ENCODE measurements at places on chromosomes 7 and 10.

DNA sequence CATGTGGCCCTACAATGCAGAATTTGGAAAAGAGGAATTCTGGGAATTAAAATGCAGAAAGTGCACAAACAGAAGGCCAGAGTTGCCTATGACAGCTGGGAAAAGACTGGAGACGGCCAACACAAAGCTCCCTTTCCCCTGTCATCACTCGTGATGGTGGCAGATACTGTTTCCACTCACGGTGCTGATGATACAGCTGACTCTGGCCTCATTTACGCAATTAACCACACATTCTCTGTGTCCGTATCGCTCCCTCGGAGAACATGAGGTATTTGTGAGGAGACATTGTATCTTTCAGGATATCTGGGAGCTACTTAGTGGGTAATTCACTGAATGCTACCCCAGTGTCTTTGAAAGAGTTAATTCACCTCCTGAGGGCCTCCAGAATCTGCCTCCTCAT lies 172.8 kb downstream of the TAX1BP1 start:
- no peak for DNase-seq

GRCh38 chr10:106978756-106979155 lies 185.8 kb downstream of the SORCS1 start:
- DNase-seq, result no peak

- DNase-seq, result no peak
Observed at GRCh38 chr7:45525057-45525456, 49.1 kb upstream of the ADCY1 start.

- DNase-seq, result no peak
Observed at GRCh38 chr10:90969947-90970673, 49.2 kb upstream of the ANKRD1 start.

GRCh38 chr10:119139464-119140067 lies 25.9 kb downstream of the SFXN4 start:
- no peak for DNase-seq

GRCh38 chr10:63294781-63295180 lies 161.7 kb downstream of the NRBF2 start:
- DNase-seq, result no peak

GRCh38 chr10:43808136-43808535 lies 159.5 kb upstream of the ZNF32 start:
- no peak for DNase-seq

- no peak for DNase-seq
Observed at GRCh38 chr10:63434866-63435854, 30.6 kb downstream of the JMJD1C start.

DNA sequence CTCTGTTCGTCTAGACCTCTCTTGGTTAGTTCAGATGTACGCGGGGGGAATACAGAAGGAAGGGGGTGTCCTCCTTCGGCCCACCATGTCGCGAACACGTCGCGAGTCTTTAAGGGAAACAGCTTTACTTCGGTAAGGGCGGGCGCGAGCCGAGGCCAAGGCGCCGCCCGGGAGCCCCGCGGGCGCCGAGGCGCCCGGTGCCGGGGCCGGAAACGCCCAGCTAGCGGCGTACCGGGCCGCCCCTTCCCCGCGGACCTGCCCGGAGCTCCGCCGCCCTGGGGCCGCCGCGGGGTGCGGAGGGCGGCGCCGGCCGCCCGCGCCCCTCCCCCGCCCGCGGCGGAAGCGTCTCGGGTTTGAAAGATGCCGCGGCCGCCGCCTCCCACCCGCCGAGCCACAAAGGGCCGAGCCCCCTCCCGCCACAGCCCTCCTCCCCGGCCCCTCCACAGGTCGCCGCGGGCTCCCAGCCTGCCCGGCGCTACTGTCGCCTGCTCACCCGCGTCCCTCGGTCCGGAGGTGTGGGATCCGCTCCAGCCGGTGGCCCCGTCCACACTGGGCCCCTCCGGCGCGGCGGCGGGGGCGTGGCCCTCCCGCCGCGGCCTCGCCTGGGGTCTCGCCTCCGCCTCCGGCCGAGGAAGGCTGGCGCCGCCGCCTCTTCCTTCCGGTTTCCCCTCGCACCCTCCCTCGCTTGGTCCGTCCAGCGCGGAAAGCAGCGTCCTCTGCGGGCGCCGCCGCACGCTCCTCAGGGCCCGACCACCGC lies at the start of gene KBTBD2:
Gene KBTBD2, minus strand, starts transcription at position 718 of the 757 bp plus-strand sequence. CDS start 12,156 bp downstream, outside the sequence.
- DNase-seq, result peak; percentile 95

DNA sequence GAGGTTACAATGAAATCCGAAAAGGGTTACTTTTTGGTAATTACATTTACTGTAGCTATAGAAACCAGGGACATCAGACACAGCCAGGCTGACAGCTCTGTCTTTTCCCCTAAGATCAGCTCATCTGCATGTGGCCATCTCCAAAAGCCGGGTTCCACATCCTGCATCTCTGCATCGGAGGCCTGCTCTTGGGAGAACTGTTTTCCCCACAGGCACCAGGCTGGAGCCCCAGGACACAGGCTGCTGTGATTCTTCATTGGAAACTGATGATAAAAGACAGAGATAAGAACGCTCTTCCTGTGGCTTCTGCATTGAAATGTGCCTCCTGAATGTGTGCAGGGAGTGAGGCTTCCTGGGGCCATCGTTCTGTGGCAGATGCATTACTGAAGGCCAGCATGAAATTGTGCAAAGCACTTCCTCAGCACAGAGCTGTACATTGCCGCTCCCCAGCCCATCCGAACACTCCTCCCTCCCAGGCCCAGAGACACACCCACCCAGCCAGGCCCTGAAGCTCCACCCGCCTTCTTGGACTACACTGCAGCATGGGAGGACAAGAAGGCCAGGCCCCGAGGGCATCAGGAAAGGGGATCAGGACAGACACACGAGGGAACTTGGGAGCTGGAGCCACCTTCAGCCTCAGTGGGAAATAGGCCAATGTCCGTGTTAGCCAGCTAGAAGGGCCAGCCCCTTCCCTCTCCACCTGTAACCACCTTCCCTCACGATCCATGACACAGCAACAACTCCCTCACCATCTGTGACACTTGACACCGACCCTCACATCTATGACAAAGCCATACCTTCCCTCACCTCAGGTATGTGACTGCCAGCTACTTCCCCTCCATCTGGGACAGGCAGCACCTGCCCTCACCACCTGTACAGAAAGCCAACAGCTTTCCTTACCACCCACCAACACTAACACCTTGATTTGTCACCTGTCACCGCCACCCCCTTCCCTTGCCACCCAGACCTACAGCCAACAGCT lies 113.2 kb downstream of the GRID1 start:
- no peak for DNase-seq

GRCh38 chr7:73366990-73367389 lies 39.0 kb downstream of the FKBP6 start:
- no peak for DNase-seq

- DNase-seq, result peak; percentile 40
Observed at GRCh38 chr10:88071879-88072278, 208.5 kb downstream of the PTEN start.

- no peak for DNase-seq
Observed at GRCh38 chr7:44881610-44882009, 3.7 kb downstream of the PURB start.

DNA sequence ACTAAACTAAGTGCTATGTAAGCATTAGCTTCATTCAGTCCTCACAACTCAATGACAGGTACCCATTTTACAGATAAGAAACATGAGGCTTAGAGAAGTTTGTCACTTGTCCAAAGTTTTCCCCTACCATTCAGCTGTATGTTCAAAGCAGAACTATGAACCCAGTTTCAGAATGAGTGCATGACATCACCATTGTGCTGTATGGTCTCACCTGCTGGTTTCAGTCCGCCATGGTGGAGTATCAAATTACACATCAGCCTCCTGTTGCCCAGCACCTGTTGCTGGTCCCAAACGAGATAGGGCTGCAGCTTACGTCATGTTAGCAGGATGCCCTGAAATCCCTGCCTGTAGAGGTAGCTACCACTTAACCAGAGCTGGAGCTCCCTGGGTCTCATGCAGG lies 95.0 kb downstream of the DYNC1I1 start:
- DNase-seq, result no peak

DNA sequence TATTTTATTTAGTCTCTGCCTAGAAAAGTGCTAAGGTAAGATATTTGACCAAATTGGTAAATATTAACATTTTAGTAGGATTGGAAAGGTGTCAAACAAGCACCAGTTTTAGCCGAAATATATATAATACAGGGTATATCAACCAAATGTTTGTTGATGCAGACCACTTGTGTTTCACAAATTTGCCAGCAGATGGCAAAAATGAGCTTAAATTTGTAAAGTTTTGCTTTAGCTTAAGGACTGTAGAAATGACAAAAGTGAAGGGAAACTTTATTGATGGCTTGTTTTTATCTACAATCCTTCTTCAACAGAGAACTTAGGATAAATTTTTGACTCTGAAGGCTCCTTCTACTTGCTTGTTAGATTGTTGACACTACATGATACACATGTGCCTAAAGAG lies 4.8 kb upstream of the POLR1F start:
- no peak for DNase-seq

DNA sequence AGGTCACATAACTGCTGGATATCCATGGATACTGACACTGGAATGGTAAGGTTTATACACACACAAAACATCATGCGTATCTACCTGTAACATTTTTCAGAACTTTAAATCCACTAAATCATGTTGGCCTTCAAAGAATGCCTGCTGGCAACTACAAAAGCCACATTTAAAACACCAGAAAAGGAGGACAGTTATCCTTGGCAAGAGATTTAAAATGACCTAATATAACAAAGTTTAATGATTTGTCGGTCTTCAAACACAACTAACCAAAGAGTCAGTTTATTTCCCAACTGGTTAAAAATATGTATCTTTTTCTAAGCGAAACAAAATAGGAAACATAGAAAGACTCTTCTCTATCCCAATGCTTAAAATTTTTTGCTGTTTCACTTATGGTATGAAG lies 24.0 kb downstream of the WAPL start:
- no peak for DNase-seq

- no peak for DNase-seq
Observed at GRCh38 chr7:5077740-5078139, 32.1 kb downstream of the RBAK start.

GRCh38 chr7:99693427-99694200 lies 13.8 kb upstream of the CYP3A5 start:
- no peak for DNase-seq

DNA sequence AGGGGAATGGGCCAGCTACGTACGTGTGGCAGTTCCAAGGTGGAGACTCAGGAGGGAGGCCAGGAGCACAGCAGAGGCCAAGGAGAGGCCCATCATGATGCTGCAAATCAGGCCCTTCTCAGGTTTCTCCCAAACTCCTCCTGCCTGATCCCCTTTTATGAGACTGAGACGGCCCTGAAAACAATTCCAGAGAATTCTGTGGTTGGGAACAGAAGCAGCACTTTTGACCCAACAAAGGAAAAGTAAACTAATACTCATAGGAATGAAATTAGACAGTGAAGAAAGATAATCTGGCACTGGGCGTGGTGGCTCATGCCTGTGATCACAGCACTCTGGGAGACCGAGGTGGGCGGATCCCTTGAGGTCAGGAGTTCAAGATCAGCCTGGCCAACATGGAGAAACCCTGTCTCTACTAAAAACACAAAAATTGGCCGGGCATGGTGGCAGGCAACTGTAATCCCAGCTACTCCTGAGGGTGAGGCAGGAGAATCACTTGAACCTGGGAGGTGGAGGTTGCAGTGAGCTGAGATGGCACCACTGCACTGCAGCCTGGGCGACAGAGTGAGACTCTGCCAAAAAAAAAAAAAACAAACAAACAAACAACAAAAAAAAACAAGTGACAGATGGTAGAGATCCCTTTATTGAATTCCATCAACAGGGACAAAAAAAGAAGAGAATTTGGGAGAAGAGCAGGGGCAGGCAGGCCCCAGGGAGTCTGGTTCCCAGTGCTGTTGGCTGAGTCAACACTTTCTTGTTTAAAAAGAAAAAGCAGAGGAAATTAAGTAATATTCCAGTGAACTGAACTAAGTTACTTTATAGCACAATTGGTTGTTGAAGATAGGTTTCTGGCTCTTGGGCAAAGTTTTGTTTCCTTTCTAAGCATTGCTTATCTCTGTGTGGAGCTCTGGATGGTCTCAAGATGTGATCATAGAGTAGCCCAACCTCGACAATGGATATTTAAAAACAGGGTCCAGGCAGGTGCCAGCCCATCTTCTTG lies at the start of gene CCL26:
Gene CCL26, minus strand, starts transcription at position 131 of the 997 bp plus-strand sequence. Its CDS starts 35 bp downstream, at position 96.
- DNase-seq, result peak; percentile 86

- DNase-seq, result no peak
Observed at GRCh38 chr7:71937840-71938371, 474.2 kb downstream of the CALN1 start.

GRCh38 chr7:111229916-111230315 lies 139.0 kb downstream of the LRRN3 start:
- no peak for DNase-seq

DNA sequence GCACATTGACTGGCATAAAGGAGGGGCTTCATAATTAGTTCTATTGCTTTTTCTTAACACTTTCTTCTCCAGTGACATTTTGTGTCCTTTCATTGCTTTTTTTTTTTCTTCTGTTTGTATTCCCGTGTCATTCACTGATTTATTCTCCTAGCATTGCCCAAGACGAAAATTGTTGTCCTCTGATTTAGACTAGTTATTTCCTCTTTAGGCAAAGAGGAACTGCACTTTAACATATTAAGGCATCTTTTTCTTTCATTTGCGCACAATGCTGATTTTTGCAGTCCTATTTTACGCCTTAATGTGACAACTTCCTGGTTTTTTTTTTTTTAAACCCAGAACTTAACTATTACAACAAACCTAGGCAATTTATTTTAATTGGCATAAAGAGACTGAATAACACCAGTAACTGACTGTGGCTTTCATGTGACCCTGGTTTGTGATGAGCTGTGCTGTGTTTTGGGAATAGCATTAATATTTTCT lies 39.7 kb downstream of the ARID5B start:
- DNase-seq, result no peak

- DNase-seq, result no peak
Observed at GRCh38 chr10:117224881-117225280, 16.0 kb upstream of the SLC18A2 start.

GRCh38 chr7:97973206-97973658 lies 16.8 kb downstream of the OCM2 start:
- no peak for DNase-seq

DNA sequence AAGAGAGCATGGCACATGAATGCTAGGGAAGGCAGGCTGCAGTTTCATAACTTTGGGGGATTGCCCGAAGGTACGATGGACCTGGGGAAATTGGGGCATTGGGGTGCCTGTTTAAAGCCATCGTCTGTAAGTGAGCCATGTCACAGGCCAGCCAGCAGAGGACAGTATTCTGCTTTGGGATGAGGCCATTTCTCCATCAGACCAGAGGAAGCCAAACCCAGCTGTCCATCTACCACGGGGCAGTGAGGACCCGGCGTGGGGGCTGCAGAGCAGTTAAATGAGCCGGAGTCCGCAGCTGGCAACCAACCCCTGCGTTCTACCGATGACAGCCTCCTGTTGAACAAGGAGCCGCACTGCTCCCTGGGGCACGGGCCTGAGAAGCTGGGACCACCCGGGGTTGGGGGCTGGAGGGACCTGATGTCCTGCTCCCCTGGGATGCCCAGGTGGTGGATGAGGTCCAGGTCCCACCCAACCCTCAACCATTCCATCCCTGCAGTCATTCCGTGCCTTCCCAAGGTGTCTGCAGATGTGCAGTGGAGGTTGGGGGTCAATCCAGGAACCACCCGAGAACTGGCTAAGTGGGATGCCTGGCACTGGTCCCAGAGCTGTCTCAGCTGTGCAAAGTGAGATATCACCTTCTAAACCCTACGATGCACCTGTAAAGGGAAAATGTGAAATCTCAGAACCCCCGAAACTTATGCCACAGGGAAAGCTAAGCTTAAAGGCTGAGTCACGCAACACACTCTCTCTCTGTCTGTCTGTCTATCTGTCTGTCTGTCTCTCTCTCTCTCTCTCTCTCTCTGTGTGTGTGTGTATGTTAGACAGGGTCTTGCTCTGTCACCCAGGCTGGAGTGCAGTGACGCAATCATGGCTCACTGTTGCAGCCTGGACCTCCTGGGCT lies 12.1 kb upstream of the RHBDD2 start:
- peak; percentile 73 for DNase-seq

- DNase-seq, result no peak
Observed at GRCh38 chr10:4186849-4187540, 402.0 kb upstream of the KLF6 start.
